ENCODE measurements at places on chromosomes 7 and 10.

DNA sequence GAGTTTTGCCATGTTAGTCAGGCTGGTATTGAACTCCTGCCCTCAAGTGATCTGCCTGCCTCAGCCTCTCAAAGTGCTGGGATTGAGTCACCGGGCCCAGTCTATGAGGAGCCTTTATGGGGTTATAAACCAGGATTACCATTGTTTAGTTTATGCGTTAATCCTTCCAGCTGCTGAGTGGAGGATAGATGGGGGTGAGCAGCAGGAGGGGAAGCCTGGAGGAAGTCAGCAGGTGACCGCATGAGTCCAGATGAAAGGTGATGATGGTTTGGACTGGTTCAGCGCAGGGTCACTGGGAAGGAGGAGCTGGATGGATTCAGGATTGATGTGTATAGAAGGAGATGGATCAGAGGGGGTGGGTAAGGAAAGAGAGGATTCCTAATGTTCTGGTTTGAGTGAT, 197.1 kb downstream of the ADAM12 start:
- peak; percentile 35 for DNase-seq

- peak; percentile 58 for DNase-seq
These were observed at the start of gene ADAMTS14 for GRCh38 chr10:70672165-70673042. Gene ADAMTS14 (plus strand): TSS chr10:70672506. CDS start chr10:70672803, 297 bp downstream.

DNA sequence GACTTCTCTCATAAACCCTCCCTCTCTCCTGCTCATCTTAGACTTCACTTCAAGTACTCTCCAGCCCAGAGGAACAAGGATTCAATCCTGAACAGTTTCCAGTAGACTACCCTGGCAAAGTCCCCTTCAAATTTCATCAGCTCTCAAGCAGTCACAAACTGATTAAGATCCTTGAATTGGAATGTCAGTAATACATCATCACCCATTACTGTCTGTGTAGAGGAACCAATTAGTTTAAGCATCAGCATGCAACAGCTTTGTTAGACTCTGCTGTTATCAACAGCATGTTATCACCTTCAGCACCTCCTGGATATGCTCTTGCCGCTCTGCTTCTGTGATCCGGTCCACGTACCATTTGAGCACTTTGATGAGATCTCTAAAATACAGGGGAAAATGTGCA, 307.0 kb upstream of the IMMP2L start:
- no peak for DNase-seq

- DNase-seq = no peak
These were observed 220.5 kb upstream of the MBL2 start for GRCh38 chr10:52993109-52993508.

DNA sequence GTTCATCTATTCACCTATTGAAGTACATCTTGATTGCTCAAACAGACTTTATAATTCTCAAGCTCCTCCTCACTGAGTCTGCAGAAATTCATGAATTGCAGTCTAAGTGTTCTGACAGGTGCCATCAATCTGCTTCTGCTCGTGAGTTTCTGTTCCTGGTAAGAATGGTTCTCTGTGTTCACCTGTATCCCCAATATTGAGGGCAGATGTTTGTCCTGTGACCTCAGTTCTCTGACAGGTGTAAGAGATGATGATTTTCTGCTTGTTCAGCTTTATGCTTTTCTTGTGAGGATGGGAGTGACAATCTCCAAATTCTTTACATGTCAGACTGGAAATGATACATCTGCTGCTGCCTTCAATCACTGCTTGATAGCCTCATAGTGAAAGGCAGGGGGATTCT, 736.9 kb upstream of the COBL start:
- DNase-seq = no peak

- no peak for DNase-seq
These were observed 18.5 kb upstream of the SERPINE1 start for GRCh38 chr7:101108330-101108857.

GRCh38 chr7:87140271-87140748, 11.9 kb upstream of the DMTF1 start:
- no peak for DNase-seq

GRCh38 chr7:99465421-99465768, 572 bp downstream of the ATP5MF start:
- no peak for DNase-seq

GRCh38 chr10:29658984-29659965, 24.5 kb upstream of the SVIL start:
- no peak for DNase-seq

- DNase-seq = no peak
These were observed 97.5 kb upstream of the PAX2 start for GRCh38 chr10:100647928-100648327.

All from WERI-Rb-1 (cell line).